ENCODE measurements at places on chromosomes 11 and 22.

DNA sequence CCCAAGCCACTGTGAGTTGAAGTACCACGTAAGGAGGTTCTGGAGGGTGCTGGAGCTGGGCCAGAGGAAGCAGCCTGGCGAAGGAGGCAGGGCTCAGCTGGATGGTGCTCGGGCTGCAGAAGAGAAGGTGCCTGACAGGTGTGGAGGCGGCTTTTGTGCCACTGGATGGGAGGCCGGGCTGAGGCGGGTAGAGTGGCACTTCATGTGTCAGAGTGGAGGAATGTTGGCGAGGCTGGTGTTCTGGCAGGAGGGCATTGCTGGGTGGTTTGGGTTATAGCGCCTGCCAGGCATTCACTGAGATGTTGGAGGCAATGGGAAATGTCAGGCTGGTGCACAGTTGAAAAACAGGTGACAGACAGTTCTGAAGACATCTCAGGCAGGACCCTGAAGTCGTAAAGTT lies 24.2 kb downstream of the UBE2L3 start:
- DNase-seq: no peak

GRCh38 chr22:19048531-19048930 lies 73.7 kb downstream of the DGCR2 start:
- DNase-seq: no peak

GRCh38 chr11:117647872-117648271 lies 149.1 kb downstream of the DSCAML1 start:
- no peak for DNase-seq

DNA sequence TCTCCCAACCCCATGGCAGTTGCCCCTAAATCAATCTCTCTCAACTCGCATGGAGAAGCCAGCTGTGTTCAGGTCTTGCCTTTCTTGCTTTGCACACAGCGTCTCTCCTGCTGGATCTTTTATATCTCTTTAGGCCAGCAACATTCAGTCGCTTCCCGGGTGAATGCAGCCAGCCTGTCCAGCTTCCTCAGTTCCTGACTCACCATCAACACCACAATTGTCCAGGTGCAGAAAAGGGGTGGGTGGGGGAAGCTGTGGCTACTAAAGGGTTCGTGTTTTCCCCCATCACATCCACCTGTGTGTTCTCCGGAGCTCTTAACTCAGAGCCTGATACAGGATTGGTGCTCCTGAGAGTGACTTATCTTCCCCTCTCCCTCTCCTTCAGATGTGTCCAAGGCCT lies 116.5 kb downstream of the HIPK3 start:
- DNase-seq: no peak

GRCh38 chr11:129853518-129854231 lies 38.0 kb downstream of the TMEM45B start:
- DNase-seq: peak; percentile 23

GRCh38 chr22:47369431-47370015 lies 607.1 kb downstream of the TBC1D22A start:
- no peak for DNase-seq

DNA sequence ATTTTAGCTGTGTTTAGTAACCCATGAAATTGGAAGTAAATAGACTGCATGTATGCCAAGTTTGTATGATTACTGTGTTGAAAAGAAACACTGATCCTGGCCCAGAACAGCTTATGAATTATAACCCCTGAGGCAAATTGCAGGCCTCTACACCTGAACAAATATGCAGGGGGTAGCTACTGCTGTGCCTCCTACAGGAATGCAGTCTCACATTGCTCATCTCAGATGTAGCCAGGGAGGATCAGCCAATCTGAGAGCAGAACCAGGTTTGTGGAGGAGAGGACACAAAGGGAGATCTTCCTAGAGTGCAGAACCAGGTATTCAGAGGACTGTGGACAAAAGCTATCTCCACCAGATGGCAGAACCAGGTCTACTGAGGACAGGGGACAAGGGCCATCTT lies 442.2 kb upstream of the DDI1 start:
- DNase-seq: no peak

DNA sequence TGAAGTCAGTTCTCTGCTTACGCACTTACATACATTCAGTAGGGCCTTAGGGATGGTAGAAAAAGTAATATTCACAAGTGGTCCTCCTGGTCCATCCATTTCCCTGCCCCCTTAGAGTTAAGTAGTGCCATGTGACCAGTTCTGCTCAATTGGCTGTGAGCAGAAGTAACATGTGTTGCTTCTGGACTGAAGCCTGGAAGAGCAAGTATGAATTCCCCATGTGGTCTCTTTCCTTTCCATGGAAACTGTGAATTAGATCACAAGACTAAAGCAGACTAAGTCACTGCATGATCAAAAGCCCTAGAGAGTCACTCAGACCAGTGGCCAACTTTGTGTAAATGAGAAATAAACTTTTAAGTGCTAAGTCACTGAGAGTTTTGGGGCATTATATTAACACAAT lies 341.7 kb upstream of the CADM1 start:
- DNase-seq: no peak

- no peak for DNase-seq
Measured at GRCh38 chr11:27783701-27784355, 83.6 kb upstream of the BDNF start.

GRCh38 chr11:113578033-113578380 lies 102.8 kb upstream of the DRD2 start:
- DNase-seq: no peak

DNA sequence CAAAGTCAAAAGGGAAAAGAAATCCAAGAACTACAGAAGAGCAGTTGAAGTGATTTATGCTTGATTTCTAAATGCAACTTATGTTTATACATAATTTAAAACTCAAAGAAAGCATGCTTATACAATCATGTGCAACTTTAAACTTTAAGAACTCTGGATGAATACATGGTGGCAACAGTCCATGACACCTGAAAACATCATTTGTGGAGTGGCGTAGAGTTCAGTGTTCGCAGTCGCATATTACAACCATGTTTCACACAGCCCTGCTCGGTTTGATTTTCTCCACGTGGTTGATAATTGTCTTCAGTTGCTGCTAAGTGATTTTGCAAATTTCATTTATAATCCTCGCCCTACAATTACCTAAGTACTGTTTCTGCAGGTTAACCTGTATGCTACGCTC lies 45.4 kb downstream of the DKK3 start:
- no peak for DNase-seq

- DNase-seq: no peak
Measured at GRCh38 chr11:85965202-85965601, 103.7 kb downstream of the PICALM start.

DNA sequence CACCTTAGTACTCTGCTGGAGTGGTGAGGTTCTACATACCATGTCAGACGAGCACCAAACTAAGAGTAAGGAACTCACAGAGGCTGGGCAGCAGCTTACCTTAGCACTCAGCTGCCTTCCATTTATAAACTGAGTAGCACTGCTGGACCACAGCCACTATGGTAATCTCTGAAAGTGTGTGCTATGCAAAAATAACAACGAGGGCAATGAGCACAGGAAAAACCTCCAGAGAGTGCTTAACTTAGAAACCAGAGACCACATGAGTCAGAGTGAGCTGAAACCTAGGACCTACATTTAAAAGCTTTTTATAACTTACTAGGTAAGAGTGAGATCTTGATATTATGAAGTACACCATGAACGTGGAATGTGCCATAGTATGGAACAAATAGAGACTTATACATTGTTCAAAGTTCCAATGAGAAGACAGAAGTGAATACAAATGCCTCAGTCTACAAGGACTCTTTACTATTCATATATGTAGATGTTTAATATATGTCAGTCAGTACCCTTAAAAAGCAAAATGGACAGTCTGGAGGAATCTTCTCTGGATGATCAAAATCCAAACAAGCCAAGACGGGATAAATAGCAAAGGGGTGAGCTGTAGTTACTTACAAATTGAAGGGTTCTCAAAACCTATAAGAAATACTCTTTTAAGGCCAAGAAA lies 17.2 kb upstream of the CD59 start:
- DNase-seq: no peak

DNA sequence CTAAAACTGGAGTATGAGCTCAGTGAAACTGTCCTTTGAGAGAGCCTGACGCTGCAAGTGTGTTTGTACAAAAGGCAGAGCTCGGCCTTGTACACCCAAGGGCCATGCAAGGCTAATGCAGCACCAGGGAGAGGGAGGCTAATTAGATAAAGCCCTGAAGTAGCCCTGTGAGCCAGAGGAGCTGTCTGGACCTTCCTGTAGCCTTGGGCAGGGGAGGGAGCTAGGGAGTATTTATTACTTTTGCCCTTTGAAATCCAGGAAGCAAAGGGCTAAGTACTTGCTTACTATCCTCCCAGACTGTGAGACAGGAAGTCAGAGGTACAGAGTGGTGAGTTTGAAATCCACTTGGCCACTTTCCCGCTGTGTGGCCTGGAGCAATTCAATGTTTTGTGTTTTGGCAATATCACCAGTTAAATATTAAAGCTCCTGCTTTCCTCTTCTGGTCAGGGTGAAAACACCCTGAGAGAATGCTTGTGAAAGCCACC lies 10.2 kb upstream of the LDHA start:
- no peak for DNase-seq

DNA sequence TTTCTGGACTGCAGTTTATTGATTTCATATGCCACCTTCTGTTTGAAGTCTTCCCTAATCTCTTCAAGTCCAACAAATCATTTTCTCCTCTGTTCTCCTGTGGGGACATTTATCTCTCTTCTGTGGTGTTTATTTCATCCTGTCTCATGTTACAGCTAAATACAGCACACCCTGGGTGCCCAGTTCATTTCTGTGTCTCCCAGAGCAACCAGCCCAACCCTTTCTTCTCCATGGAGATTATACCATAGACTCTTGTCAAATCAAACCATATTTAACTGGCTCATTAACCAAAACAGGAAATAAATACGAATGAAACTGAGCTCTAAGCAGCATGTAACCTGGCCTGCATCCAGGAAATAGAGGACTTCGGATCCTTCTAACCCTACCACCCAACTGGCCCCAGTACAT lies at the start of gene MS4A8:
Gene MS4A8, plus strand, starts transcription at position 329 of the 408 bp plus-strand sequence. CDS start 1,249 bp downstream, outside the sequence.
- no peak for DNase-seq

GRCh38 chr11:123797114-123797513 lies 9.0 kb downstream of the OR6M1 start:
- no peak for DNase-seq

- DNase-seq: no peak
Measured at GRCh38 chr22:17781319-17782031, 7.2 kb upstream of the BID start.

- no peak for DNase-seq
Measured at GRCh38 chr11:31913985-31914384, 102.9 kb upstream of the PAX6 start.

GRCh38 chr11:81913793-81914192 lies 819.9 kb downstream of the FAM181B start:
- DNase-seq: no peak

DNA sequence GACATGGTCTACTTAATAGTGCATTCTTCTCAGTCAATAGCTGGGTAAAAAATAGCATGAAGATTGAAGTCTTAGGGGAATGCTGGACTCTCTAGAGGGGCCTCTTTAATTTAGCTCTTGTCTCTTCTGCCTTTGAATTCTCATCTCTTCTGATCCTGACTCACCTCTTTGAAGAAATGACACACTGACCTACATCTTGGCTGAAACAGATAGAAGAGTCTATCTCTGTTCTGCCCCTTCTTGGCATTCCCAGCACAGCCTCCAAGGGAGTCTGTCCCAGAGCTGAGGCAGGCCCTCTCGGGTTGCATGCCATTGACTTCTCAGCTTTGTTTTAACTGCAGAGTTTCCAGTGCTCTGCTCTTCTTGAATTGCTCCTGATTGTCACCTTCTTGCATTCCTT lies 55.7 kb downstream of the PTPRJ start:
- peak; percentile 62 for DNase-seq

DNA sequence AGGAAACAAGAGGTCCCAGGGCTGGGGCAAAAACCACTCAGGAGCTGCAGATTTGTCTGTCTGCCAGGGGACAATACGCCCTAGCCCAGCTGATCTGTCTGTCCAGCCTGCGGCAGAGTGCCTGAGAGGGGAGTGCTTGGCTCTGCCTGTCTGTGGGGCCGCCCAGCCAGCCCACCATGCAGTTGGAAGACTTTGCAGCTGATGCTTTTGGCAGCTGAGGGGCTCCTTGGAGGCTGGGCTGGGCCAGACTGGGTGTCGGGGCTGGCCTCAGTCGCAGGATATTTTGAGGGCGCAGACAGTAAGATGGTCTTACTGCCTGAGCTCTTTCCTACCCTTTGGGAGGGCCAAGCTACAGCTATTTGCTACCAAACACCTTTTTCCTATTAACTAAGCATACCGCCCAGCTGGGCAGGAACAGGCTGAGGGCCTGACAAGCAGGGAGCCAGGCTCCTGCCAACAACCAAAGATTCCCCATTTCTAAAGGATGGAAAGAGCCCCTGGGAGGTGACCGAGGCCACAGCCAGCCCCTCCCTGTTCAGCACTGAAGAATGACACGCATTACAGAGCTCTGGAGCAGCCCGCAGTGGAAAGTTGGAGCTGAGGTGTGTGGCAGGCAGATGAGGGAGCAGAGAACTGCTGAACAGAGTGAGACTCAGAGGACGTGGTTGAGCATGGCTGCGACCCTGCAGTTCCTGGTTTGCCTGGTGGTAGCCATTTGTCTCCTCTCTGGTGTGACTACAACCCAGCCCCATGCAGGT lies at the start of gene FAM180B:
Gene FAM180B, plus strand, starts transcription at position 581 of the 758 bp plus-strand sequence. Its CDS starts 91 bp downstream, at position 672.
- DNase-seq: no peak

DNA sequence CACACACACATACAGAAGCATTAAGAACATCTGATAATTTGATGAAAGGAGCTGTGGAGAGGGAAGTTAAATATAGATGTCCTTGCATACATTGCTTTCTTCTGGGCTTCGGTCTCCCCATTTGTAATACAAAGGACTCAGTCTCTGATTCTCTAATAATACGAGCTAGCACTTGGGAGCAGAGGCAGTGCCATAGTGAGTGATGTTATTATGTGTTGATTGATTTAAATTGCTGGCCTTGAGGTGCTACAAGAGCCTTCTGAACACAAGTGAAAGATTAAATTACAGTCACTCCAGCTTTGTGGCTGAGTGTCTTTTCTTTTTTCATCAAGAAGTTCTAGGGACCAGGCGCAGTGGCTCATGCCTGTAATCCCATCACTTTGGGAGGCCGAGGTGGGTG lies 61.5 kb upstream of the HMGXB4 start:
- DNase-seq: no peak

DNA sequence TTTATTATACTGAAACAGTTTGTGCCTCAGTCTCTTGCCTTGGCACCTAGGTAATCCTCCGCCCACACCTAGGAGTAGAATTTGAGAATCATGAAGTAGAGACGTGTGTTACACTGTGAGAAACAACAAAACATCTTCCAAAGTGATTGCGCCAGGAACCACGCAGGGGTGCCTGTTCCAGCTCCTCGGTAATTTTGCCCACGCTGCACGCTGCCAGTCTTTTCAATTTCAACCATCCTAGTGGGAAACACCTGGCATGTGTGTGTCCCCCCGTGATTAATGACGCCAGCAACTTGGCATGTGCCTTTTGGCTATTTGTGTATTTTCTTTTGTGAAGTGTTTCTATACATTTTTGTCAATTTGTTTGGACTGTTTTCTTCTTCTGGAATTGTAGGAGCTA lies 919.1 kb downstream of the BRD1 start:
- DNase-seq: no peak

DNA sequence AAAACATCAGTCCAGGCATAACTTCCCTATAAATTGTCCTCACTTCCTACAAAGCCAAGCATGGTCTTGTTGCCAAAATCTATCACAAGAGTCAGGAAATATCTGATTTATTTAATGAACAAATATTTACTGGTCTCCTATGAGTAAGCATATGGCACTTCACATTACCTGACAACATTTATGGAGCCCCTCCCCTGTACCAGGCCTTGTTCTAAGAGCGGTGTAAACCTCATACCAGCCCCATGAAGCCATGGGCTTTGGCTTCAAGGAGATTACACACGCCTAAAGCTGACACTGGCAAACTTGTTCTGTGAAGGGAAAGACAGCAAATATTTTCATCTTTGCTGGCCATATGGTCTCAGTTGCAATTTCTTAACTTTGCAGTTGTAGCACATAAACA lies 43.0 kb upstream of the EIF3D start:
- DNase-seq: no peak

GRCh38 chr11:105023003-105023402 lies at the start of gene CASP5:
CASP5 (minus strand) TSS chr11:105023168; CDS start chr11:105023136, 32 bp downstream.
- DNase-seq: no peak
